ENCODE measurements at places on chromosomes 7 and 10.

- DNase-seq, result no peak
Observed at GRCh38 chr7:116445447-116446211, 53.9 kb upstream of the CAV2 start.

DNA sequence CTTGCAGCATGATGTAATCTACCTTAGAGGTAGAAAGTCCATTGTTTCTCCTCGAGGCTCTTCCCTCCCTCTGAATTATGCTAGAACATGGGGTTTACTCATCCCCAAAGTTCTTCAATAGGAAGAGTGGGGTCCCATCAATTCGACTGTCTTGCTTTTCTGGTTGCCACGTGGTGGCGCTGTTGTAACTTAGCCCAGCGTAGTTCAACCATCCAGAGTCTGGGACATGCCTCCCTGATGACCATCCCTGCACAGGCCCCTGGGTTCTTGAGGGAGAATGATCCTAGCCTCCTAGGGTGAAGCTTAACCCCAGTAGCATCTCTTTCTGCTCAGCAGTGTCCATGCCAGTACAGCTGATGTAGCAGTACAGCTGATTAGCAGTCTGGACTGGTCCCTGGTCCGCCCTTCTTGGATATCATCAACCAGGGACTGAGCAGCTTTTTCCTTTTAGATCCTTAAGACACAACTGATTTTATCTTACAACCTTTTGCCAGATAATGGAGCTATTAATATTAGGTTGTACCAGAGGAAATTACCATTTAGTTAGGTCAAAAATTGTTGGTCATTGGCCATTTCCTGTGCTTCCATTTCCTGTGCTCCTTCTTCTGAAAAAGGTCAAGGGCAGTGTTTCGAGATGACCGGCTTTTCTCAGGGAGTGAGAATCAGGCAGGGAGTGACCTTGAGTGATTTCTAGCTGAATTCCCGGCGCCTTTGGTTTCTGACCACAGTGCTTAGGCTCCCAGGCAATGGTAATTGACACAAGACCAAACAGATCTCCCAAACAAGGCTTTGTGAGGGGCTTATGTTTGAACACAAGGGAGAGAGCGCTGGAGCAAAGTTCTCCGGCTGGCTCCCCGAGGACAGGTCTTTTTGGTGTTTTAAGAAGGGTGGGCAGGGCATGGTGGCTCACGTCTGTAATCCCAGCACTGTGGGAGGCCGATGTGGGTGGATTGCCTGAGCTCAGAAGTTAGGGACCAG, 65.4 kb downstream of the TACC2 start:
- DNase-seq, result no peak

DNA sequence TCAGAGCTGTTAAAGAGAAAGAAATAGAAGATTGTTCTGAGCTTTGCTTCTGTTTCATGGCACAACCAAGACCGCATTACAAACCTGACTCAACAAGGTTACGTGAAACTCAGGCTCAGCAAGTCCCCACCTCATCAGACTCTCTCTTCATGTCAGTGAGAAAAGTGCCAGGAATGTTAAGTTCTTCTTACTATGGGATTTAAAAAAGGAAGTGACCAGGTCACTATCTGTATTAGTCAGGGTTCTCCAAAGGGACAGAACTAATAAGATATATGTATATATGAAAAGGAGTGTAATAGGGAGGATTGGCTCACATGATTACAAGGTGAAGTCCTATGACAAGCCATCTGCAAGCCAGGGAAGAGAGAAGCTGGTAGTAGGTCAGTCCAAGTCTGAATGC, 25.4 kb upstream of the PAPSS2 start:
- no peak for DNase-seq

DNA sequence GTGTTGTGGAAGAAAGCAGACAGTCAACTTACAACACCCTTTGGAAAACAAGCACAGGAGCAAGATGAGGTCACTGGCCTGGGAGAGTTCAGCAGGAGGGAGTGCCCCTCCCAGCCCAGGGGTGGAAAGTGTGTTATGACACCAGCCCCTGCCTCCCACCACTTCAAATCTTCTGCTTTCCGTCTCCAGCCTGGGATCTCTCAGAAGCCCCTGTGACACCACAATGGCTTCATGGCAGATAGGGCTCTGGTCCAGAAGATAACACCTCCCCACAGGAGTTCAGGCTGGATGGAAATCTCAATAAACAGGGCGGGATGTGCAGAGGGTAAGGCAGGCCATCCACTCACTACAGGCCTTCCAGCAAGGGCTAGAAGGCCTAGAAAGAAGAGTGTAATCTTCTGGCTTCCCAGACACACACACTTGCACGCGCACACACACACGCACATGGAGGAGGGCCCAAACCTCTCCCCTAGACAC, 48.7 kb upstream of the ZMIZ1 start:
- no peak for DNase-seq

GRCh38 chr7:152899548-152900109, 140.1 kb downstream of the ACTR3B start:
- no peak for DNase-seq

DNA sequence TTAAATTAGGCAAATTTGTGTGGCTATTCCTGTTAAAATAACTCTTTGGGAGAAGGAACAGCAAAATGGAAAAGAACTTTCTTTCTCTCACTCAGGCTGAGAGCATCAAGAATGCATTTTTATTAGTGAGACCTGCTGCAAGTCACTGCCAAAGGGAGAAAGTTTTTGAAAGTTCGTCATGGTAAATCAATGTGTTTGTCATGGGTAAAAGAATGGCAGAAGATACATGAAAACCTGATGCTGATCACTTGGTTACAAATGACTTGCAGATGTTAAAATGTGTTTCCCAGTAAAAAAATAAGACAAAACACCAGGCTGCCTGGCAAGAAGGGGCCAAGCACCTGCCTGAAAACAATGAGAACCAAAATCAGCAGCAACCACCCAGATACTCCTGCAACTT, 484.7 kb upstream of the NRP1 start:
- DNase-seq, result no peak

DNA sequence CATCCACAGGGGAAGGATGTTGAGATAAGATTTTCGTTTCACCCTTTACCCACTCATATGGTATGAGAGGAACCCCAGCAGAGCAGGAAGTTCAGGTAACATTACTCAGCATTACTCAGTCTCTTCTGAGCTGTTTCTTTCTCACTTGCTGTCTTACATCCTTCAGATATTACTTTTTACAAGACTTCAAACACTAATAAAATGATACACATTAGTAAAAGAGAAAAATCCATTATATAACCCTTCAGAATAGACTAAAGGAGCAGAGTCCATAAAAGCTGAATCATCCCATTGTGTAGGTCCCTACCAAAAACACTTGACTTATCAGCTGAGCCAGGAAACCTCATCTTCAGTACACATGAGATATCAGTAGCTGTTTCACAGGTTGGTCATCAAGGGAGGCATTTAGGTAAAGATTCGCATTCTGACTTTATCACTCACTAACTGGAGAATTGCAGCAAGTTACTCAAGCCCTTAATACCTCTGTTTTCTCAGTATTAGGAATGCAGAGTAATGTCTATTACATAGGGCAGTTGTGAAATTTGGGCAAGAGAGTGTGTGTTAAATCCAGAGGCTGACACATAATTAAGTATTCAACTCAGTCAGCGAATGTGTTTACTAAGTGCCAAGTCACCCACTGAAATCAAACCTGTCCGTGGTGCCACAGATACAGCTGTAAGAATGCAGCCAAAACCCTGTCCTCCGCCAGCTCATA, 44.7 kb downstream of the KLF6 start:
- no peak for DNase-seq

GRCh38 chr10:72322280-72323058, 32.2 kb downstream of the DNAJB12 start:
- no peak for DNase-seq

GRCh38 chr10:11249152-11249807, 231.6 kb downstream of the CELF2 start:
- DNase-seq, result no peak

DNA sequence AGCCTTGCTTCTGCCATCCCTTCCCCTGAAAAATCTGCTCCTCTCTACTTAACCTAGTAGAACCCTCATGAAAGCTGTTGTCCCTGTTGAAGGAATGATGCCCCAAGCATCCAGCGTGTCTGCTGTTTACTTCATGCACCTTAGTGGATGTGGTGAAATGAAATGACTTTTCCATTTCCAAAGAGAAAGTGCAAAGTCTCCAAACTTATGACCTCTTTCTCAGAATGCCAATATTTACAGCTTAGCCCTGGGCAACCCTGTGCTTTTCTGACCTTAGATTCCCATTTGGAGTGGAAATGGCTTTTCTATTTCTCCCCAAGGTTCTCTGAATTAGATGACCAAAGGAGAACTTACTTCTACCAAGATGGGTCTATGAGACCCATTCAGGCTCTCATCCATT, 256.9 kb downstream of the KCNMA1 start:
- DNase-seq, result no peak

- no peak for DNase-seq
Observed at GRCh38 chr10:50326757-50327701, 75.7 kb upstream of the ASAH2 start.

- no peak for DNase-seq
Observed at GRCh38 chr7:31074403-31075085, 22.4 kb downstream of the ADCYAP1R1 start.

- DNase-seq, result no peak
Observed at GRCh38 chr10:117933036-117933435, 113.7 kb downstream of the RAB11FIP2 start.

- no peak for DNase-seq
Observed at GRCh38 chr7:4028221-4028620, 653.9 kb upstream of the FOXK1 start.
